T1000 (cell line): ENCODE measurements at places on chromosomes 11 and 22.

- DNase-seq: no peak
These were observed 13.1 kb upstream of the HIKESHI start for GRCh38 chr11:86288776-86289507.

GRCh38 chr11:64923151-64923661 lies 1.3 kb upstream of the PPP2R5B start:
- no peak for DNase-seq

- DNase-seq: no peak
These were observed 1.7 kb downstream of the RASGRP2 start for GRCh38 chr11:64742087-64742888.

- no peak for DNase-seq
These were observed 85.9 kb downstream of the SBF2 start for GRCh38 chr11:10208131-10208575.

DNA sequence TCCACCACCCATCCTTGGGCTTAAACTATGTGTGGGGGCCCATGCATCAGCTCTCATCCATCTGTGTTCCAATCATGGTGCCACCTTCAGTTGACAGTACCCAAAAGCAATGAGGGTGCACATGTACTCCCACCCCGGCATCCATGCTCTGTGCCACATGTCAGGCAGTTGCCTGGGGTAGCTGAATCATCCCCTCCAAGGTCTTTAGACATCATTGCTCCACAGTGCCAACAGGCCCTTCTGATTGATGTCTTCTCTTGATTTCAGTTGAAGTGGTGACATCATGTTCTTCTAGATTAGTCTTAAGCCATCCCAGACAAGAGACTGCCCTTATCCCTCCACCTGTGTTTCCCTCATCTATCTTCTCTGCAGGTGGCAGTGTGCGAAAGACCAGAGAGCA lies 42.5 kb downstream of the TMPRSS5 start:
- no peak for DNase-seq

- DNase-seq: no peak
These were observed 82.9 kb upstream of the PPARA start for GRCh38 chr22:46067159-46068111.

DNA sequence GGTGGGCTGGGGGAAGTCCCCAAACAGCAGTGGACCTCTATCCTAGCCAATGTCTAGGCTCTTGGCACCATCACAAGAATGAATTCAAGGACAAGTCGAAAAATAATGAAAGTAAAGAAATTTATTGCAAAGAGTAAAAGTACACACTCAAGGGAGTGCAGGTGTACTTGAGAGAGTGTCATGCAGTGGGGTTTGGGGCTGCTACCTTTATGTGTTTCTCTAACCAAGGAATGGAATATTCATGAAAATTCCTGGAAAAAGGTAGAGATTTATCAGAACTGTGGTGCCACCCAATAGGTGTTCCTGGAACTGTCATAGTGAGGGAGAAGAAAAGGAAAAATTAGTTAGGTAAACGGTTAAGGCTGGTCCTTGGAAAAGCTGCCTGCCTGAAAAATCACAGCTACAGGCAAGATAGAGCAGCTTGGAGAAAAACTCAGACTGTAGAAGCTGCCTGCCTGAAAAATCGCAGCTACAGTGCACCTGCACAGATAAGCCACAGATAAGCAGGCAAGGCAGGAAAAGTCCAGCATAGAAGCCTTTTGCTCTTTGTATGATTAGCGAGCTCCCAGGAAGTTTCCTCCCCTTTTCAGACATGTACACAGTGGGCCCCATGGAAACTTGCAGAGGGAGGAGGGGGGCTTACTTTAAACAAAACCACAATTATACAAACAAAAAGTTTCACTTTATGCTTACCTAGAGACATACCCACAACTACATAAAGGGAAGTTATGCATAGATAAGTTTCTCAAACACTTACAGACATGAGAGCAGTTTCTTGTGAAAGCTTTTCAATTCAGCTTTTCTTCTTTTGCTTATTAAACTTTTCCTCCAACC lies 71.4 kb upstream of the B3GNT6 start:
- no peak for DNase-seq
